ENCODE measurements at places on chromosomes 5 and 9.

DNA sequence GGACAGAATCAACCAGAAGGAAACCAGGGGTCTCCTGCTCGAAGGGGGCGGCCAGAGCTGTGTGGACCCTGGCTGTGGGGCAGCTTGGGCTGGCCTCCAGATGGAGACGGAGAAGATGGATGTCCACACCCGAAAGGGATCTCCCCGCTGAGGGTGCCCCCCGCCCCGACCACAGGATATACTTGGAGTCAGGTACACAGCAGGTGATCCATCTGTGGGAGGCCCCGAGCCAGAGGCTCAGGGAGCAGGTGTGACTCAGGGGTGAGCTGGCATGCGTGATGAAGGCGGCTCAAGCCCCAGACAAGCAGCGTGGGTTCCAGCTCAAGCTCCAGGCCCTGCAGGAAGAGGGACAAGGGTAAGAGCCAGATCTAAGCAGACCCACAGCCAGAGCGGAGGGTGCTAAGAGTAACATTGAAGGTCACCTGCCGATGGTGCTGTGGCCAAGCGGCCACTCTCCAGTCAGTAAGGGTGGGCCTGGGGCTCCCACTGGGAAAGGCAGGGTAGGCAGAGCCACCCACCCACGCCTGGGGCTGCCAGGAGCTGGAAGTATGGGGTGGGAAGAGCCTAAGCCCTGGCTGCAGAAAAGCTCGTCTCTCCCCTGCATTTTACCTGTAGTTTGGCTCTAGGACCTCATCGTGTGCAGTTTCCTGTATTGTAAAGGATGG is 30.6 kb upstream of the MVB12B start:
- no peak for DNase-seq

DNA sequence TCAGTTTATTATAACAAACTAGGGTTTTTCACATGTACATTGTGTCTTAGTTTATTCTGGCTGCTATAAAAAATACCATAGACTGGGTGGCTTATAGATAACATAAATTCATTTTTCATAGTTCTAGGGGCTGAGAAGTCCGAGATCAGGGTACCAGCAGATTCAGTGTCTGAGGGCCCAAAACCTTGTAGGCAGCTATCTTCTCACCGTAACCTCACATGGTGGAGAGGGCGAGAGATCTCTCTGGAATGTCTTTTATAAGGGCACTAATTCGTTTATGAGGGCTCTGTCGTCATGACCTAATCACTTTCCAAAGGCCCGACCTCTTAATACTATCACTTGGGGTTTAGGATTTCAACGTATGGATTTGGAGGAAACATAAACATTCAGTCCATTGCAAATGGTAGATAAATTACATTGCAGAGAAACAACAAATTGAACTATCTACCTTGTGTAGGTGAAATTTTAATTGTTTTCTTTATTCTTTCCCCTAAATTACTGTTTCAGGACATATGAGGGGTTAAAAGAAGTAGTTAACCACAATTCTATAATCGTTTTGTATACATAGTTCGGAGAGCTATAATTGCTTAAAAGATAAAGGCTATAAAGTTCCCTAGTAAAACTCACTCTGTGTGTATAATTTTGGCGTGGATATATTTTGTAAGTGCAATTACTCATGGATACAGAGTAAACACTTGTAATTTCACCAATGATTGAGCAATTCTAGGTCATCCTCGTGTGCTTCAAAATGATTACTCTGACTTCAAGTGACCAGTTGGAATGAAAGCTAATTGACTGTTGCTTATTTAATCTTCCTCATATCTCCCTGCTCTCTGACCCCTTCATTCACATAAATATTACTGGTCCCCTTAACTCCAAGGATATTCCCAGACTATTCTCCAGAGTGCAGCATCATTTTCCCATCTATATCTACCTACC is 247.5 kb upstream of the TMEM161B start:
- DNase-seq = no peak

GRCh38 chr5:90000351-90000750 is 409.2 kb downstream of the CETN3 start:
- no peak for DNase-seq

GRCh38 chr9:70135176-70135575 is 91.5 kb downstream of the MAMDC2 start:
- DNase-seq = no peak

DNA sequence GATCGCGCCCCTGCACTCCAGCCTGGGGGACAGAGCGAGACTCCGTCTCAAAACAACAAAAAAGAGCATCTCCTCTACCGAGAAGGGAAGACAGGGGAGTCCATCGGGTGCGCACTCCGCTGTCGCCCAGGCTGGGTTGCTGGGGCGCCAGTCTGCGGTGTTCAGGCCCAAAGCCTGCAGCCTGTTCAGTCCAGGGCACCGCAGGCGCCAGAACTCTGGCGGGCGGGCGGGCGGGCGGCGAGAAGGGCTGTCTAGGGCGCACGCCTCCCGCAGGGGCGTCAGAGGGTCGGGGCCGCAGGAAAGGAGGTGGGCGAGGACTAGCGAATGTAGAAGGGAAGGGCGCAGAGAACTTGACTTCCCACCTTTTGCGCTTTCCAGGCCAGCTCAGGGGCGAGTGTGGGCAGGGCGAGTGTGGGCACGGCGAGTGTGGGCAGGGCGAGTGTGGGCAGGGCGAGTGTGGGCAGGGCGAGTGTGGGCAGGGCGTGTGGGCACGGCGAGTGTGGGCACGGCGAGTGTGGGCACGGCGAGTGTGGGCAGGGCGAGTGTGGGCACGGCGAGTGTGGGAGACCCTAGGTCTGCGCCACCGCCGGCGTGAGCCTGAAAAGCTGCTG is 10.5 kb downstream of the PROP1 start:
- no peak for DNase-seq

DNA sequence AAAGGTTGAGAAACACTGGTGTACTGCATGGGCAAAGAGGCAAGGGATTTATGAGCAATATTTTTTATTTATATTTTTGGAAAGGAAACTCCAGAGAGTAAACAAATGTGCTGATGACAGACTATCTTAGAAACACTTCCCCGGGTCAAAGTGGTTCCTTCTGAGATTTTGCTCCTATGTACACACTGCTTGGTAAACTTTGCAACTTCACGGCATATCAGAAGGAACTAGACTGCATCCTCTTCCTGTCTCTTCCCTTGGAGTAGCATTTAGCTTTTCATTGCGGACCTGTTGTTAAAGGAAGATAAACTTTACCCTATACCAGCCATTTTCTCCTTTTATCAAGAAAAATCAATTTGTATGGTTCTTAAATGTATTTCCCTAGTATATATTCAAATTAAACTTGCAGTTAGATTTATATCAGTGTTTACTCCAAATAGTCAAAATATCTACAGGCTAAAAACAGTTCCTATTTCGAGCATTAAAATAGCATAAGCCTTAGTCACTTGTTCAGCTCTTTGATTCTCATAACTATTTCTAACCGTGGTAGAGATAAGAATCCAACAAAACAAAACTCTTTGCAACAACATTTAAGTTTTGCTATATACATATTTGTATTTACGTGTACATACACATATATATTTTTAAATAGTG is 48.0 kb upstream of the LRRC19 start:
- no peak for DNase-seq

DNA sequence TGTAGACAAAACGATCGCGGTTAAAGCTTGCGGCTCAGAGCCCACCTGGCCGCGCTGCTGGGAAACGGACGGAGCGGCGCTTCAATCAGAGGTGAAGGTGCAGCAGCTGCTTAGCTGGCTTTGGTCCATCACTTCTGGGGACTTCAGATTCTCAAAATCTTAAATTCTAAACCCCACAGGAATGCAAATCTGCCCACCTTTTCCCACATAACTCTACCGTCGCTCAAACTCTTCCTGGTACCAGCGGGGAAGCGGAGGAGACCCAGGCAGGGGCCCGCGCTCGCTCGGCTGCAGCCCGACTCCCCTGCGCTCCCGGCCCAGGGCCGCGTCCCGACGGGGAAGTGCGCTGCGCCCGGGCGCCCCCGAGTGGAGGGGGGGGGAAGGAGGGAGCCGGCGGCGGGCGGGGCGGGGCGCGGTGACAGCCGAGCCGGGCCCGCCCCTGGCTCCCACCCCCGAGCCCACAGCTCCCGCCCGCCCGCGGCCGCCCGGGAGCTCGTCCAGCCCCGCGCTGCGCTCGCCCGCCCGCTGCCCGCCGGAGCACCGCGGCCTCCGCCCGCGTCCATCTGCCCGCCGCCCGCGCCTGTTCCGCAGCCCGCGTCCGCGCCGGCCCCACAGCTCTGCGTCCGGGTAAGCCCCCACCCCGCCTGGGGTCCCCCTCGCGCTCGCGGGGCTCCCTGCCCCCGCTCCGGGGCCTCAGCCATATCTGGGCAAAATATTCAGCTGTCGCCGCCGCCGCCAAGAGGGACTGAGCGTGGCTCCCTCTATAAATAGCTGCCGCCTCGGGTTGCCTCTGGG is at the start of gene TMOD1:
TMOD1 (plus strand) TSS at position 490 of the 795 bp plus-strand sequence. CDS start 22,523 bp downstream, outside the sequence.
- DNase-seq = peak; percentile 38

DNA sequence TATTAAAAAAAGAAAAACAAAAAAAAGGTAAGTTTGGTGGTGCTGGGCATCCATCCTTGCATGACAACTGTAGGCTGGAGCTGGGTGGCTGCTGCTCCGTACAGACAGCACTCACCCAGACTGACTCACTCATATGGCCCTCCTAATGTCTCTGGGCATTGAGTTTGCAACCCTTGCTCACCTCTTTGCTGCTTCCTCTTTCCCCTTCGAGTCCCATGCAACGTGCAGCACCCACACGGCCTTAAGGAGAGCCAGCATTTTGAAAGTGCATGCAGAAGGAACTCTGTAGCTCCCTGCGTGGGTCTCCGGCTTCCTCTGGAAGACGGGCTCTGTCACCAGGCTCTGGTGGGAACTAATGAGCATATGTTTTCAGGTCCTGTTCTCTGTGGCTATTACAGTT is 60.5 kb upstream of the ENTREP1 start:
- DNase-seq = no peak

DNA sequence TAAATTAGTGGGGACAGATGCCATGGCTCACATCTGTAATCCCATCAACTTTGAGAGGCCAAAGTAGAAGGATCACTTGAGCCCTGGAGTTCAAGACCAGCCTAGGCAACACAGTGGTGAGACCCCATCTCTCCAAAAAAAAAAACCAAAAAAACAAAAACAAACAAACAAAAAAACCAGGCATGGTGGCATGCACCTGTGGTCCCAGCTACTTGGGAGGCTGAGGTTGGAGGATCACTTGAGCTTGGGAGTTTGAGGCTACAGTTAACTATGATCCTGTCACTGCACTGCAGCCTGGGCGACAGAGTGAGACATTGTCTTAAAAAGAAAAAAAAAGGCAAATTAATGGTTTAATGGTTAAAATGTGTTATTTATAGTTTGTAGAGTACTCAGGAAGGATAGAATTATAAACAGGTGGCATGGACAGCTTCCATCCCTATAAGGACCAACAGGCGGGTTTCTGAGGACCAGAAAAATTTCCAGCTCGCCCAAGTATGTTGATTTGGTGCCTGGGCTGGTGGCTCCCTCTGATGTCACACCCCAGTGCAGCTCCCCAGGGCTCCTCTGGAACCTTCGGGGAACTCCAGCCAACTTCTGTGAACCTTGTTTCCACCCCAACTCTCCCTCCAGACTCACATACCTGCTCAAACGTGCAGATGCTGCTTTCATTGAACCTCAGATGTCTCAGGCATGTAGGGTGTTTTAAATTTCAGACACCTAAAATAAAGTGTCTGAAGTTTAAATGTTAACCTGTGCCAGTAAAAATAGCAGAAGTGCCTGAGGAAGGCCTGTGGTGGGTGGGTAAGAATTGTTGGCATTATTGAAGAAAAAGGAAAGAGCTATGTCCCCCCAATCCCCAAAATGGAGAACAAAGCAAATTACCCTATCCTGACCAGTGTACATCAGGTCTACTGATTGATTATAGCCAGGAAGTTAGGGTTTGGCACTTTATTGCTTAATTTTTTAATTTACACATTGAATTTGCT is 69.0 kb downstream of the TRIO start:
- DNase-seq = no peak

- no peak for DNase-seq
Measured at GRCh38 chr5:103208460-103208859, 50.1 kb upstream of the MACIR start.

- no peak for DNase-seq
Measured at GRCh38 chr5:146340260-146341081, 1.8 kb downstream of the POU4F3 start.

DNA sequence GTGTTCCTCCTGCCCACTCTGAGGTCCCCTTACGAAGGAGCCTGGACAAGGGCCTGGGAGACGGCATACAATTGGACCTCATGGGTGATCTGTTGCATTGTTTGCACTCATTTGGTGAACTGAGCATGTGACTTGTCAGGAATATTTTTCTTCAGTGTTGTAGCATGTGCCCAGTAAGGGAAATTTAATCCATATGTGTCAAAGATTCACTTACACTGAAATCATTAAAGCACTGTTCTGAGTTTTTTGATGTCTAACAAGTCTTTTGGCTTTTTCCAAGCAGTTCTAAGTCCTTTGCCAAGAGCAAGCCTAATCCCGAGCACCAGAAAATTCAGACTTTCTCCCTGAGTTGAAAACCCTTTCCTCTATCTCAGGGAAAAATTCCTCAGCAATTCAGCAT is 61.6 kb upstream of the RPS23 start:
- no peak for DNase-seq

DNA sequence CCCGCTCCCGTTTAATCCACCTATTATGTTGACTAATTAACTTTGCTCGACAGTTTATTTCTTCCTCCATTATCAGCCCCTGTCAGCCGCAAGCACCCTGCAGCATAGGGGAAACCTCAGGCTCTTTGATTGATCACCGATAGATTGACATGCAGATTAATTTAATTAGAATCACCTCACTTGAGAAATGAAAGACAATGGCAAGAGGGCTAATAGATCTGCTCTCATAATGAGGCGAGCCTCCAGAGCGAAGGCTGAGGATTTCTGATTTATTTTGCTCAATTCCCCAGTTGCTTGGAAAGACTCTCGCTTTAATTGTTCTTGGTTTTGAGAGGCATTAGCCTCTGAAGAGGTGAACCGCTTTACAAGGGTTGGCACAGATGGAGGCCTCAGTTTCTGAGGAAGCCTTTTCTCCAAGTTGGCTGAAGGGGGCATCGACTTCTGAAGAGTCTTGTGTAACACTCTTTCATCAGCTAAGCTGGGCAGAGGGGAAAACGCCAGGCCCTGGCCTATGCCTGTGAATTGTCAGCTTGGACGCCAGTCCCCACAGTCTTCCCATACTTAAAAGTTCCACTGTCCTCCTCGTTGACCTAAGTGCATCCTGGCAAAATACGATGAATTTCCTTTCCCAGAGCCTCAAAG is 275.4 kb downstream of the EBF1 start:
- DNase-seq = peak; percentile 90

GRCh38 chr9:38342096-38342495 is 50.4 kb upstream of the ALDH1B1 start:
- no peak for DNase-seq

GRCh38 chr9:117763314-117763713 is 59.1 kb downstream of the TLR4 start:
- DNase-seq = no peak

GRCh38 chr9:124721109-124721906 is 49.8 kb downstream of the NR6A1 start:
- DNase-seq = no peak

- no peak for DNase-seq
Measured at GRCh38 chr5:134568761-134569695, 43.6 kb downstream of the JADE2 start.

- no peak for DNase-seq
Measured at GRCh38 chr9:97529363-97530076, 28.1 kb downstream of the TMOD1 start.
